CD4-positive, alpha-beta T cell treated with Interleukin-10 for 1 hour (primary cell): ENCODE measurements at places on chromosomes 3 and 15.

DNA sequence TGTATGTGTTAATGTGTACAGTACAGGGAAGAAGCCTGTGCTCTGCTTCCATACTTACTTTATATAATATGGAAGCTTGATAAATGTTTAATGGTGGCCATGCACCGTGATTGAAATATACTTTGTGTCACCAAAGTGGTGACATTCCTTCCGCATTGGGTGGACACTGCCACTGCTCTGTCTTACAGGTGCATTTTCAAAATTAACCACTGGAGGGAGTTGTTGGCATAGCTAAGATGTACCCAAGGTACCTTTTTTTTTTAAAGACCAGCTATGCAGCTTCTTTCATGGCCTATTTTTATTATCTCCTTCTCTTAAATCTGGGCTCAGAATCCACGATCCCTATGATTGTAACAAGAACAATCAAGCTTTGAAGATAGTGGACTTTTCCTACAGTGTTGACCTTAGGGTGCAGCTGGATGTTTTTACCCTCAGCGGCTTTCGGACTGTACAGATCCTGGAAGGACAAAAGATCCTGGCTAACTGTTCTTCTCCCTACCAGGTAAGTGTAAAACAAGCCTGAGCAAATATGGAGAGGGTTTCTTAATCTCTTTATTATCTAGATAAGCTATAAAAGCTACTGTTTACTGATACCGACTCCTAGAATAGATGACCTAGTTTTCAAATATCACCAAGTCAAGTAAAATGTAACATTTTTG lies 21.6 kb upstream of the PAK6 start:
- peak; percentile 83 for DNase-seq

DNA sequence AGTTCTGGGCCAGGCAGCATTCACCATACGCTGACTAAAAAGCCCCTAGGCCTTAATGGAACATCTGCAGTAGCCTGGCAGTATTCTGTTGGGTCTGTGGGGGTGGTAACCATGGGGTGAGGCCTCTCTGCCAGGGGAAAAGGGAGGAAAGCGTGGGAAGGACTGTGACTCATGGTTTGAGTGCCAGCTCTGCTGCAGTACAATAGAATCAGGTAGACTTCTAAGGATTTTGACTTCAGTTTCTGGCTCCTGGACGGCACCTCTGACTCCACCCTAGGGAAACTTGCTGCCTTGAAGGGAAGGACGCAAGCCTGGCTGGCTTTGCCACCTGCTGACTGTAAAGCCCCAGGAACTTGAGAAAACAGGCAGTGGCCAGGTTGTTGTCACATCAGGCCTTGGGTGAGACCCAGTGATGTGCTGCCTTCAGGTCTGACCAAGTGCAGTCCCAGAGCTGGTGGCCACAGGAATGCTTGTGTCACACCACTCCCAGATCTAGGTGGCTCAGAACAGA lies 148.6 kb downstream of the SUCNR1 start:
- no peak for DNase-seq

GRCh38 chr3:52128118-52128683 lies 26.0 kb downstream of the POC1A start:
- DNase-seq = no peak

- no peak for DNase-seq
Measured at GRCh38 chr3:66198437-66199088, 22.2 kb upstream of the SLC25A26 start.

DNA sequence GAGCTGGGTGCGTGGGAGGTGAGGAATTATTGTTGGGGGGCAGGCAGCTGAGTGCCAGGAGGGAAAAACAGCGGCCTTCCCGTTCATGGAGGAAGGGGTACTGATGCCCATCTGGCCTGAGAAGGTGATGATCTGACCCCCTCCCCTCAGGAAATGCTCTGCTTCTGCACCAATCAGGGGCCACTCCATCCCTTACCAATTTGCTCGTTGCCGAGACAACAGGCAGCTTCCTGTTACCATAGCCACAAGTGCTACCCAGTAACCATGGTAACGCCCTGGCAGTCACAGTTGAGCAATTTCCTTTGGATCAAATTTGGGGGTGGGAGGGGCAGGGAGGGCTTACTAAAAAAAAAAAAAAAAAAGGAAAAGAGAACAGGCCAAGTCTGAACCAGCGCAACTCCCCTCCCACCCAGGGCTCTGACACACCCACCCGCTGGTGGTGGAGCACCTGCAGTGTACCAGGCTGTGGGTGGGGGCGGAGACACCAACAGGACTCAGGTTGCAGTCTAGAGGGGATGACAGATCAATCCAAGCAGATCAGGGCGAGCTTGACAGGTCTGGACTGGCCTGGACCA lies 13.7 kb downstream of the CELF6 start:
- peak; percentile 81 for DNase-seq

DNA sequence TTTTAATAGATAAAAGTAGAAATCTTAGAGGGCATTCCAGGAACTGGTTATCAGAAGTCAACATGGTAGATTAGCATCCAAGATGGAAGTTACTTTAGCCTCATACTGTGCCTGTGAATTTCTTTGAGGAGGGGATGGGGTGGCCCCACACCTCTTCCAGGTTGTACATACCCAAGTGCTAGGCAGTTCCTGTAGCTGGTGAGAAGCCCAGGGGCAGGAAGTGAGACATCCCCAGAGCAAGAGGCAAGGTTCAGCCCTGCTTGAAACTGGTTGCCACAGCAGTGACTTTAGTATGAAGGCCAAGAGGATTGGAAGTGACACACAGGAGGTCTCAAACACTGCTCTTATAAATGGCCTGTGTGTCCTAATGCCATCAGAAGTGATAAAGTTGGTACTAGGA lies 11.9 kb downstream of the GTPBP8 start:
- peak; percentile 59 for DNase-seq

DNA sequence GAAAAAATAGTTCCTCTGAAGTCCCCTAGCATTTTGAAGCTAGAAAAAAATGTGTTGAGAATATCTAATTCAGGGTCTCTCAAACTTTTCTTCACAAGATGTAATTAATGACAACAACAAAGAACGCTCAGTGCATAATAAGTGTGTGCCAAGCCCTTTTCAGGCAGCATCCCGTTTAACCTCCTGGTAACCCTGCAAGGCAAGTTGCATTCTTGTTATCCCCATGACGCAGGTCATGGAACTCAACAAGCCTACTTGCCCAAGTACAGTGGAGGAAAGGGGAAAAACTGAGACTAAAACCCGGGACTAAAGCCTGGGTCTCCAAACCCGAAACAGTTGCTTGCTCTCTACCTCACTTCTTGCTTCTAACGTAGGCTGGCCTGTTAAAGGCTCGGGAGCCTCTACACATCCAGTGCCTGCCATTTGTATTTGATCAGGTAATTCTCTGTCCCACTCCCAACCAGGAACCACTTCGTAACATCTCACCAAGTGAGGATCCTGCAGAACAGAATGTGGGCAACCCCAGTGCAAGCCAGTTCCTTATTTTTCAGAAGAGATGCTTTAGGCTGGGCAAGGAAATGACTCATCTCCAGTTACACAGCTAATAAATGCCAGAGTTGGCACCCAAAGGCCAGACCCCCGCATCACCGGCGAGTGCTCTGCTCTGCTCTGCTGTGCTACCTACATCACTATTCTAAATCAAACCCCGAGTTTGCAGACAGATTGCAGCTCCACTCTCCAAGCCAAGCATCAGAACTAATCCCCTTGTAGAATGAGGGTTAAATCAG lies 28.3 kb downstream of the LMCD1 start:
- DNase-seq = no peak

GRCh38 chr3:60217156-60217911 lies 1033.9 kb downstream of the FHIT start:
- no peak for DNase-seq

DNA sequence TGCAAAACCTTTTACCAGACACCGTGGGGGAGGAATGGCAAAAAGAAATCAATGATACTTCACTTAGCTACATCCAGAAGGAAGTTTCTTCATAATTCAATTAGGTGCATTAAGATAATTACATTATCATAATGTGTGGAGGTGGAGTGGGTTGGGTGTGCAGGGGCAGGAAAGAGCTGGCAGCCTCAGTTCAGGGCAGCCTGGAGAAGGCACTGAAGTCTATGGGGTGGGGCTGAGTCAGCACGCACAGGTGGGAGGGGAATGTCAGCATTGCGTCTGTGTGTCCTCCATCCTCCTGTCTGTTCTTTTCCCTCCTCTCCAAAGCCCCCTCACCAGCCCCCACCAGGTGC lies 278.8 kb downstream of the GABRG3 start:
- no peak for DNase-seq

- no peak for DNase-seq
Measured at GRCh38 chr3:165983284-165983683, 146.1 kb upstream of the BCHE start.

DNA sequence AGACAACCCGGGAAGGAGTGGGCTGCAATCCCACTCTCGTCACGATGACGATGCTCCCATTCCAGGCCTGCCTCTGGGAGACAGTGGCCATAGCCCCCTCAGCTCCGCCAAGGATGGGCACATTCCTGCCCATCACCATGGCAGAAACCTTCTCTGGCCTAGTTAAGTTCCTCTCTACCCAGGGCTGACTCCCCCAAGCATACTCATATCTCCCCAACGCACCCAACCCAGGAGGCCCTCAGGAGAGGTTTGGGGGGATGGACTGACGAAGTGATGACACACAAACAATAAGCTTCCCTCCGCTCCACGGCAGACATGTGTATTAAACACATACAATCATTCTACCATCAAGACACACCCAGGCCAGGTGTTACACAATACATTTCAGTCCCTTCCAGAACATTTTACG lies 60.1 kb downstream of the VGLL4 start:
- no peak for DNase-seq
